ENCODE measurements at places on chromosomes 11 and 22.

DNA sequence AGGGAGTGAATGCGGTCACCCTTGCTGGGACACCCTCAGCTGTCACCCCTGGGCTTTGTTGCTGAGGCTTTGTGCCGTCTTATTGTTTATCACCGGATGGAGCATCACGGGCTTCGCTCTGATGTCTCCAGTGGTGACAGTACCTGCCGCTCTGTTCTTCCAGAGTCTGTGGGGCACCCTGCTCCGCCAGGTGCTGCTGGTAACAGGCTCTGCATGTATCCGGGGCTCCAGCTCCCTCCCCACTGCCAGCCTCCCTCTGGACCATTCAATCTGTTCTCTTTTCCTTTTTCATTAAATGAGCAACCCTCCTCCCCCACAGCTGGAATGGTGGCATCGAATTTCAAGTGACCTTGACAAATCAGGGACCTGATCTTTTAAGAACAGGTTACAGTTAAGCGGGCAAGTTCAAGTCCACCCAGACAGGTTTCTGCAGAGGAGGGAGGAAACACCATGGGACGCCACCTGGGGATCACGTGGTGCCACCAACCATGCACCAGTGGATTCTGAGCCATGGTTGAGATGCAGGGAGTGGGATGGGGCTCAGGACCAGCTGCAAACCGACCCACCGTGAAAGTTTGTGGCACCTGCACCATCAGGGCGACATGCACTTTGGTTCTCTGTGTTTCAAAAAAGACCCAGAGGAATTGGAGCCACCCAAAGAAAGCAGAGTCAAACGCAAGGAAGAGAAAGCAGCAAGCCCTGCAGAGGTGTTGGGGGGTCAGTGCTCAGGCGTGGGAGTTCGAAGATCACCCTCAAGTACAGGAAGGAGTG lies 89.3 kb downstream of the BCR start:
- DNase-seq = no peak

- no peak for DNase-seq
Observed at GRCh38 chr11:105202844-105203548, 63.4 kb upstream of the CARD18 start.

GRCh38 chr11:63868399-63869064 lies 29.6 kb downstream of the MARK2 start:
- no peak for DNase-seq

- DNase-seq = no peak
Observed at GRCh38 chr11:72328366-72329224, 84.6 kb upstream of the PHOX2A start.

DNA sequence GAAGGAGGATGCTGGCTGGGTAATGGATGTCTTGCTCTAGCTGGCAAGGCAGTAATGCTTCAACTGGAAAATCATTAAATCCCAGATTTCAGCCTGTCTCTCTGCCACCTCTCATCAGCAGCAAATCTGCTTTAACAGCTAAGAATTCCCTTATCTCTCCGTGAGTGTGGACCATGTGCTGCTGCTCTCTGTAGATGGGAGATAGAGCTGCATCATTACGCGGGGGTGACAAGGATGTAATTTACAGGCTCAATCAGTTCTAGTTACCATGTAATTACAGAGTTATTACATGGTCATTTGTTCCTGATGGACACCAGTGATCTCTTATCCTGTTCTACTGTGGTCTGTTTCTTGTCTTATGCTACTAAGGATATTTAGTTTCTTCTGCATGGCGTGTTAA lies 665.4 kb downstream of the NTM start:
- DNase-seq = no peak

- DNase-seq = no peak
Observed at GRCh38 chr11:37747121-37747520, 1149.1 kb upstream of the RAG2 start.

DNA sequence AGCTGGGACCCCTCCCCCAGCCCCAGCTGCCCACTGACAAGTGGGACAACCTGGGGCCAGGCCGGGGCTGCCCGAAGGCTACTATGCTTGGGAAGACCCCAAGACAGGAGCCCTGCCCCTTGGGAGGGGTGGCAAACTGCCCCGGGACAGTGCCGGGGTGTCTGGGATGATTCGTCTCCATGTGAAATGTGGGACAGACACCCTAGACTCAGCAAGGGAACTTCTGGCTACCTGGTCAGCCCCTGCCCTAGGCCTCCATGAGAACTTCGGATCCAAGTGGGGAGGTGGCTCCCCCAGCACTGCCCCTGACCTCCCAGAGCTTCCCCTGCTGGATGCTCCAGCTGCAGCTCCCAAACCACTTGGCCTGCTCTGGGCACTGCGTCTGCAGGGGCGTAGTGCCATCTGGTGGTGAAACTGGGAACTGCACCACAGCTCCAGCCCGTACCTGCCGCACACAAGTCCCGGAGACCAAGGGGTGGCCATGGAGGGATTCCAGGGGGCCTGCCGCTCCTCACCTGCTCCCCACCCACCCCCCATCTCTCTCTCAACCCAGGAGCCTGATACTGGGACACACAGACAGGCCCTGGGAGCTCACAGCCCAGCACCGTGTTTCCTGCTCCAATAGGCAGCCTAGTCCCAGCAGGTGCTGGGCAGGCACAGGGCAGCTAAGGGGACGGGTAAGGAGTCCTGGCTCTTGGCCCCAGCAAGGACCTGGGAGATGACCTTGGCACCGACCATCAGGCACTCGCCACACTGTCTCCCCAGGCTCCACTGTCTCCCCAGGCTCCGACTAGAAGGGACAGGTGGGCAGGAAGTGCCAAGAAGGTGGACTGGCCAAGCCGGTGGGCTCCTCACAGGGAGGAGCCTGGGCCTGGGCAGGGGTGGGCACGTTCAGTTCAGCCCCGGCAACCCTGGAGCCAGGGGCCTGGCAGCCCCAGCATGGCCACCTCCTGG lies 194.1 kb downstream of the IGLL1 start:
- DNase-seq = peak; percentile 71

DNA sequence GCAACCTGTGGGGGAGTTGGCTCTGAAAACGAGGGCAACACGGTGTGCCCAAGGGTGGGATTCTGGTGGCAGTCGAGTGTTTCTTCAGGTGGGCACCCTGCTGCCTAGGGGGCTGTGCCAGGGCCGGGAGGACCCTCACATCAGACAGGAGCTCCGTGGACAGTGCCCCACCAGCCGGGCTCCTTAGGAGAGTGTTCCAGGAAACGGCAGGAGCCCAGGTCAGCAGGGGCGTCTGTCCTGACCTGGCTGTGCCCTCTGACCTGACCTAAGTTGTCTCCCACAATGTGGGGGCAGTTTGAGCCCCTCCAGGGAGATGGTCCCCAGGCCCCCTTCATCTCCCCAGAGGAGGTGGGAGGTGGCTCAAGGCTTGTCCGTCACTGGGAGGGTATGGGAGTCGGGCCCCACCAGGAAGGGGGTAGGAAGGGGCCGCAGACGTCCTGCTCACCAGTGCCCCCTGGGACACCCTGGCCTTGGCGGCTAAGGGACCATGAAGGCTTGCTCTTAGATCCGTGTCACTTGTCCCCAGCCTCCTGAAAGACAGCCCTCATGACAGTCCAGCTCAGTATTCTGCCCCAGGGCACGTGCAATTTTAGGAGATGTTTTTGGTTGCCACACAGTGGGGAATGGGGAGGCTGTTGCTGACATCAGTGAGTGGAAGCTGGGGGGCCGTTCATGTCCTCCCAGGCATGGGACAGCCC lies 32.2 kb upstream of the GAL start:
- DNase-seq = no peak

- no peak for DNase-seq
Observed at GRCh38 chr11:117819096-117820040, 5.2 kb downstream of the FXYD2 start.

GRCh38 chr11:66418168-66418985 lies 2.5 kb upstream of the NPAS4 start:
- peak; percentile 52 for DNase-seq

- no peak for DNase-seq
Observed at GRCh38 chr22:25478528-25478927, 85.9 kb upstream of the GRK3 start.

- DNase-seq = peak; percentile 52
Observed at GRCh38 chr11:63768237-63769041, at the start of gene ZFTA. Gene ZFTA, minus strand, starts transcription at chr11:63768775. Its CDS starts 153 bp downstream, at chr11:63768622.

DNA sequence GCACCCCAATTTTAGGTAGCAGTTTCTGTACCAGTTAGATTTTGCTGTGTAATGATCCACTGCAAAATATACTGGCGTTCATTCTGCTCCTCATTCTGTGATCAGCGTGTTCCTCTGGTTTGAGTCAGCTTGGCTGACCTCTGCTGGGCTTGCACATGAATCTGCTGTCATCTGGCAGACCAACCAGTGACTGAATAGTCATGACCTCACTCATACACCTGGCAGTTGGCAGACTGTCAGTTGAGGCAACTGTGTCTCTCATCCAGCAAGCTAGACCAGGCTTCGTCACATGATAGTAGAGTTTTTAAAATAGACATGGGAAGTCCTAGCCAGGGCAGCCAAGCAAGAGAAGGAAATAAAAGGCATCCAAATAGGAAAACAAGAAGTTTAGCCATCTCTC lies 316.3 kb upstream of the LARGE1 start:
- no peak for DNase-seq

GRCh38 chr11:2561696-2562581 lies 117.1 kb downstream of the KCNQ1 start:
- DNase-seq = no peak

DNA sequence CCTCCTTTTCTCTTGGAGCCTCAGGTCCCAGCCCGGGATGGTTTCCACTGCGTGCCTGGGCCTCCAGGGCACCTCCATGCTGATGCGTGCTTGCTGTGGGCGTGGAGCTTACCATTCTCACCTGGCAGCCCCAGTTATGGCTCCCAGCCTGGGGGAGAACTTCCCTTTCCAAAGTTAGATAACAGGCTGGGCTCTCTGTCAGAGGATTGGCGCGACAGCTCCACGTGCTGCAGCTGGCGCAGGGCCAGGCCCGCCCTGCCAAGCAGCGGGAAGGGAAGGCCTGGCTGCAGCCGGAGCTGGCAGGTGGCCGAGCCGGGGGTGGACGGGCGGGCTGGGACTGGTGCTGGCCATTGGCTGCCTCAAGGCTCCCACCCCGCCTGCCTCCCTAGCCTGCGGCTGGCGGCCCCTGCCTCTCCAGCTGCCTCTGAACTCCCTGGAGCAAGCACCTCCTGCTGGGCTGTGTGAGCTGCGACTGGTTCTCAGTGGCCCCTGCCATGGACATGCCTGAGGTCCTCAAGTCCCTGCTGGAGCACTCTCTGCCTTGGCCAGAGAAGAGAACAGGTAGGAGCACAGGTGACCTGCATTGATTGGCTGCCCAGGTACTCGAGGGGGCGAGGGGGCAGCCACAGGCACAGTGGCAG lies 14.6 kb upstream of the TEF start:
- DNase-seq = no peak

- DNase-seq = no peak
Observed at GRCh38 chr22:46007848-46008261, 30.9 kb upstream of the WNT7B start.

GRCh38 chr11:120707098-120707497 lies 195.6 kb downstream of the GRIK4 start:
- DNase-seq = no peak

GRCh38 chr11:79390477-79390876 lies 50.4 kb downstream of the TENM4 start:
- no peak for DNase-seq

GRCh38 chr22:24550902-24551435 lies 4.0 kb downstream of the GUCD1 start:
- DNase-seq = no peak

DNA sequence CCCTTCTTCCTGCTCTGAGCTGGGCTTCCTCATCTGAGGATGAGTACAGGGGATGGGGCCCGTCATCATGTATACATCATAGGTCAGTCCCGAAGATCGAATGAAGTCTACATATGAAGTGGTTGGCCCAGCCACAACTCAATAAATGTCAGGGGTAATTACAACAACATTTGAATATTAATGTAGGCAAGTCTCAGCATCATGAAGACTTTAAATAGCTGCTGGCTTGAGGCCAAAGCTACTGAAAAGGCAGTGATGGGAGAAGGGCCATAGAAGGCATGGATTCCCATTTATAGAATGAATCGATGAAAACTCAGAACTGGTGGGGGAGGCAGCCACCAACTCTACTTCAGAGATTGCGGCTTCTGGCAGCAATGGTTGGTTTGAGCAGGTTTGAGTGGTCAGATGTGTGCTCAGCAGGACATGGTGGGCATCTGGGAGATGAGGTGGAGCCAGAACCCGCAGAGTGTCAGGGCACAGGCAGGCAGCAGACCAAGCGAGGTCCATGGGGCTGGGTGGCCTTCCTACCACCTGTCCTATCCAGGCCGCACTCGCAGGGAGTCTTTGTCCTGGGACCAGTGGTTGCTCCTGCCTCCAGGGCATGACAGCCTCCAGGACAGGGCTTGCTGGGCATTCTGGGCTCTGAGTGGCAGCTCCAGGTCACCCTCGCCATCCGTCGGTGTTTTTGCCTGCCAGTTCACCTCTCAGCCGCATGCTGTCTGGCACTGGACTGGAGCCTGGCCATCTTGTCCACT lies 919.1 kb downstream of the TBC1D22A start:
- no peak for DNase-seq

All from stimulated activated CD8-positive, alpha-beta memory T cell treated with anti-CD3 and anti-CD28 coated beads, Interleukin-4, amount 100 ng/mL, for 24 hours (primary cell).